Dermis microvascular lymphatic vessel endothelial cell (primary cell): ENCODE measurements at places on chromosomes 6 and 20.
A peak's percentile ranks its signal among the peaks of the same experiment; 100 is the strongest.

DNA sequence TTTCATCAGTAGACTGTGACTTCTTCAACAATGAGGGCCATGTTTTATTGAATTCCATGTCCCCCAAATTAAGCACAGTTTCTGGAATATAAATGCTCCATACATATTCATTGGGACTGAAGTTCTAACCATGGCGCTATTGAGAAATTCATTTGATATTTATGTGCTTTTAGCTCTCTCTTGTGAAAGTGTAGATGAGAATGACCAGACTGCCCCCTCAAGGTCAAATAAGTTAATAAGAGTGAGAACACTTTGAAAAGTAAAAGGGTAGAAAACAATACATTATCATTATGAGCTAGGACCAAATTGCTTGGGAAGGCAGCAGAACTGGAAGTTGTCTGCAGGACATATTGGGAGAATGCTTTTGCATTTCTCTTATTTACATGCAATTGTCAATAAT is 597.9 kb downstream of the EPM2A start:
- peak; percentile 41 for DNase-seq

DNA sequence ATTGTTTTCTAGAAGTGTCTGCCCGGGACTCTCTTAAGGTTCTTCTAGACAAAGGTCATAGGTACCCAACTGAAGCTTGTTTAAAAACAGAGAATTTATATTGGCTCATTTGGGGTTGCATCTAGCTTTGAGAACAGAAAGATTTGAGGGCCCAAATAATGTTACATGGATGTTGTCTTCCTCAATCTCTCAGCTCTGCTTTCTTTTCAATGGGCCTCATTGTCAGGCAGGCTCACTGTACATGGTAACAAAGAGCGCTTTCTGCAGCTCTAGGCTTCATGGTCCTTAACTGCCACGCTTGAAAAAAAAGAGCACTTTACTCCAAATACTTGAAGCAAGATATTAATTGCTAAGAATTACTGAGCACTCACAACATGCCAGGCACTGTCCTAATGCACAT is 22.2 kb downstream of the NHLRC1 start:
- DNase-seq = no peak

DNA sequence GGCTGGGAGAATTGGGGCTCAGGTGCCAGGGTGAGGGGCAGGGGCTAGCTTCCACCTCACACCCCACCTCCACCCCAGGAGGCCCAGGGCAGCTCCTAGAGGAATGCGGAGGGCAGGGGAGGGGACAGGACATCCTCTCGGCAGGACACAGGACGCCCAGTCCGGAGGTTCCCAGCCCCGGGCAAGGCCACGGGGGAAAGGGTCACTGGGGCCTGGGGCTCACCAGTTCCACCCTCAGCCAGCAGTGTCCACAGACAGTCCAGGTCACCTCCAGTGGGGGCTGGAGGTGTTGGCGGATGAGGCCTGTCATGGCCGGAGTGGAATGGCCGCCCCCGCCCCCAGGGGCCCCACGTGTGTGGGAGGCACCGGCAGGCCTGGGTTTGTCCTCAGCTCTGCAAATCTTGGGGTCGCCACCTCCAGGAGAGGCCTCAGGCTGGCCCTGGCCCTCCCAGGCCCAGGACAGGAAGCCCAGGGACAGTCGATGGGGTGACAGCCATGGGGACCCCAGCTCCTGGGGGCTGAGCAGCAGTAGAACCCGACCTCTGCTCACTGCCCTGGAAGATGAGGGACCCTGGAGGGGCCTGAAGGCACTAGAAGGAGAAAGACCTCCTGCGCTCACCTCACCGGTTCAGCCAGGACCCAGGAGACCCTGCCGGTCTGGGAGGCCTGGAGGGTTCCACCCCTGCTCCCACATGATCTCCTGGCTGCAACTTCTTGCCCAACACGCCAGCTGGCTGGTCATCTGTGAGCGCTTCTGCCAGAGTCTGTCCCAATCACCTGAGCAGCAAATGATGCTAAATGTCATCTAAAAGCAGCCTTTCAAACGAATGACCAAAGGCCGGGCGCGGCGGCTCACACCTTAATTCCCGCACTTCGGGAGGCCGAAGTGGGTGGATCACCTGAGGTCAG is 13.0 kb upstream of the ABHD16B start:
- no peak for DNase-seq

- DNase-seq = peak; percentile 15
Observed at GRCh38 chr20:36574366-36575135, 1.2 kb downstream of the TGIF2 start.

- peak; percentile 38 for DNase-seq
Observed at GRCh38 chr20:9912858-9913434, 74.1 kb upstream of the PAK5 start.

DNA sequence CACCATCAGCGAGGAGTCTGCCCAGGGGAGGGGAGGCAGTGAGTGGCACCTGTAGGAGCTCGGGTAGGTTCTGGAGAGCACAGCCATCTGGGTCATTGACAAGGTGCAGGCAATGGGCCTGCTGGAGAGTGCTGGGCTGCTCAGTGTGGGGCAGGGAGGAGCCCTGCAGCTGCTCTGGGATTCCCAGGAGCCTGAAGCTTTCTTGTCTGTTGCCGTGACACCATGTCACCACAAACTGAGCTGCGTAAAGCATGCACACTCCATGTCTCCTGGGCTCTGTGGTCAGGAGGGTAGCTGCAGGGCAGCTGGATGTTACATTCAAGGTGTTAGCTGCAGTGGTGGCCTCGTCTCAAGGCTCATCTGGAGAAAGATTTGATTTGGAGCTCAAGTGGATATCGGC is 4.5 kb upstream of the SLC22A1 start:
- no peak for DNase-seq

- DNase-seq = peak; percentile 82
Observed at GRCh38 chr6:149233056-149233715, 84.3 kb upstream of the TAB2 start.

GRCh38 chr6:24753545-24753944 is 21.2 kb upstream of the GMNN start:
- DNase-seq = no peak

DNA sequence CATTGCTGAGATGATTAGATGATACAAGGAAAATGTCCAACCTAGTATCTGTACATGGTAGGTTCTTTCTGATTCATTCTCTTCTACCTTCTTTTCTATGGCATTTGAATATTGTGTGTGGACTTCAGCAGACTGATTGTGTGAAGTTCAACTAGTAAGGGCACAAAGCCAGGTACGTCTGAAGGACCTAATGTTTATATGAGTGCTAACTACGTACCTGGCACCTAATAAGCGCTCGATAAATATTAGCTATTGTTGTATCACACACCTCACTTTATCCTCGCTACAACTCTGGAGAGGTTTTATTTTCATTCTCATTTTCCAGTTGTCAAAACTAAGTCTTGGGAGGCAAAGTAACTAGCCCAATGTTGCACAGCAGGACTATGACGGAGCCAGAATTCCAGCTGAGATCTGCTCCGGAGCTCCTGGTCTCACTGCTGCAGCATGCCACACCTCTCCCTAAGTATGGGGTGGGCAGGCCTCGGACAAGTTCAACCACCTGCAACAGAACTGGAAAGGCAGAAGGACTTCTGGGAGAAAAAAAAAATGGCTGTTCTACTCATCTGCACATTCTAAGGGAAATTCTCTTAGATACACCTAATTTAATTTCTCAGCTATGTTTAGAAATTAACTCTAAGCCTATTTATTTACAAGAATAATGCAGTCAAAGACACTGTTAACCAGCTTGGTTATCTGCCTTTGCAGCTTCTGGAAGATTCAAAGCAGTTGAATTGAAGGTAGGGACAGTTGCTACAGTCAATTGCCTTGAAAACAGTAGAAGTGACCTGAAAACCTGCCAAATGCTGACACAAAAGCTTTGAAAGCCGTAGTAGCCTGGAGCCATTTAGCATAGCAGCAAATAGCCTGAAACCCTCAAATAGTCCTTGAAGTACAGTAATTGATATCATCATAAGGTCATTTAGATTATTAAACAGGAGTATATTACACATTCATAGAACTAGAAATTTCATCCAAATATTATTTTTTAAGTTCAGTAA is 165.0 kb downstream of the PDE7B start:
- no peak for DNase-seq

GRCh38 chr6:42427871-42428270 is 23.9 kb downstream of the TRERF1 start:
- no peak for DNase-seq

DNA sequence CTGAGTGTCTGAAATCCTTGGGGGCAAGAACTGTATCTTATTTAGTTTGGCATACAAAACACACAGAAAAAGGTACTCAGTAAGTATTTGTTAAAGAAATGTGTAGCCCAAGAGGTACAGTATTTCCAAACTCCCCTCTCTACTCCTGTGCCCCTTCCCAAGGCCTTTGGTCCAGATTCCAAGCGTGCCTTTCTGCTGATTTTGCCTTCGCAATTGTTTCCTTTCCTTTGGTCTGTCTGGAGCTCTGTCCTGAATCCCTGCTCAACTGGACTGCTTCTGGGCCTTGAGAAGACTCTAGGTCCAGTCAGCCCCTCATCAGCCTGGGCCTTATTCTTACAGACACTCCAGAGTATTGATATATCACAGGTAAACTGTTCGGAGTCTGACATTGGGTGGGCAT is 122.2 kb upstream of the SYNCRIP start:
- no peak for DNase-seq

- no peak for DNase-seq
Observed at GRCh38 chr20:2475850-2476741, 5.5 kb upstream of the SNRPB start.

DNA sequence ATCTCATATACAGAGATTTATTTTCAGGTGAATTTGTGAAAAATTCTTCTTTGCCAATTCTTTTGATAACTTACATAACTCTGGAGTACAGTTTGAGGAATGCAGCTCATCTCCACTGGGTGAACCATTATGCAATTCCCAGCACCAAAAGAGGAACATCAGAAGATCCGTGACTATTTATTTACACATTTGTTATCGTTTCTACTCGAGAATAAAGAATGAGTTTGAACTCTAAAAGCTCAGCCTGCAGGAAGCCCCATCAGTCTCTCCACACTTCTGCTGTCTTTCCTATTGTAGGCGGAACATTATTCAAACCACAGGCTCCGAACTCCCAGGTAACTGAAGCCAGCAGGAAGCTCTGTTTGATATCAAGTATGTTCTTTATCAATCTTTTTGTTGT is 95.9 kb upstream of the IFNGR1 start:
- DNase-seq = no peak

DNA sequence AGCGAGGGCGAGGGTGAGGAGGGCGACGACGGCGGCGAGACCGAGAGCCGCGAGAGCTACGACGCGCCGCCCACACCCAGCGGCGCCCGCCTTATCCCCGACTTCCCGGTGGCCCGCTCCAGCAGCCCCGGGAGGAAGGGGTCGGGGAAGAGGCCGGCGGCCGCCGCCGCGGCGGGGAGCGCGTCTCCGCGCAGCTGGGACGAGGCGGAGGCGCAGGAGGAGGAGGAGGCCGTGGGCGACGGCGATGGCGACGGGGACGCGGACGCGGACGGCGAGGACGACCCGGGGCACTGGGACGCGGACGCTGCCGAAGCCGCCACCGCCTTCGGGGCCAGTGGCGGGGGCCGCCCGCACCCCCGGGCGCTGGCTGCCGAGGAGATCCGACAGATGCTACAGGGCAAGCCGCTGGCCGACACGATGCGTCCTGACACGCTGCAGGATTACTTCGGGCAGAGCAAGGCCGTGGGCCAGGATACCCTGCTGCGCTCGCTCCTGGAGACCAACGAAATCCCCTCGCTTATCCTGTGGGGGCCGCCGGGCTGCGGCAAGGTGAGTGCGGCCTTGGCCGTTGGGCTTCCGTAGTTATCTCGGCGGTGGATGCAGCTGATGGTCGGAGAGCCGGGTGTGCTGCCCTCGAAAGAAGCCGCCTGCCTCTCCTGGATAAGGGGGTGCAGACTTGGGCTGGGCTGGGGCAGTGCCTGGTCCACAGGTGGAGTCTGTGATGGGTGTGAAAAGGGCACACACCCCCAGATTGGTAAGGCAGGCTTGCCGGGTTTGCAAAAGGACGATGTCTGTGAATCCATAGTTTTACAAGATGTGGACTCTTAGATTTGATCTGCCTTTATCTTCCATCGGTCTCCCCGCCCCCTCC is 938 bp downstream of the WRNIP1 start:
- peak; percentile 61 for DNase-seq

DNA sequence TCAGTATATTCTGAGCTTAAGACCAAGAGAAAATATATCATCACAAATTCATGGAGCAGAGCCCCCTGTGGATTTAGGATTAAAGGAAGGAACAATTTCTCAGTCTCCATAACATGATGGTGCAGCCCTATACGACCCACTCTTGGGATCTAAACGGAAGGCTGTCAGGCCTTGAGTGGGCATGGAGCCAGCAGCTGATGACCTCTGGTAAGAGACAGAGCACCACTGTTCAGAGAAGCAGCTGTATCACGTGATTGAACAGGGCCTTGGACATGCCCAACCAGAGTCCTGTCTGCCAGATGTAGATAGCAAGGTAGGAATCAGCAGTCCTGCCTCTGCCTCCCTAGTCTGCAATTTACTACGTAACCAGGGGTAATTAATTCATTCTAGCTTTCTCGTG is 259.4 kb upstream of the POU3F2 start:
- no peak for DNase-seq

DNA sequence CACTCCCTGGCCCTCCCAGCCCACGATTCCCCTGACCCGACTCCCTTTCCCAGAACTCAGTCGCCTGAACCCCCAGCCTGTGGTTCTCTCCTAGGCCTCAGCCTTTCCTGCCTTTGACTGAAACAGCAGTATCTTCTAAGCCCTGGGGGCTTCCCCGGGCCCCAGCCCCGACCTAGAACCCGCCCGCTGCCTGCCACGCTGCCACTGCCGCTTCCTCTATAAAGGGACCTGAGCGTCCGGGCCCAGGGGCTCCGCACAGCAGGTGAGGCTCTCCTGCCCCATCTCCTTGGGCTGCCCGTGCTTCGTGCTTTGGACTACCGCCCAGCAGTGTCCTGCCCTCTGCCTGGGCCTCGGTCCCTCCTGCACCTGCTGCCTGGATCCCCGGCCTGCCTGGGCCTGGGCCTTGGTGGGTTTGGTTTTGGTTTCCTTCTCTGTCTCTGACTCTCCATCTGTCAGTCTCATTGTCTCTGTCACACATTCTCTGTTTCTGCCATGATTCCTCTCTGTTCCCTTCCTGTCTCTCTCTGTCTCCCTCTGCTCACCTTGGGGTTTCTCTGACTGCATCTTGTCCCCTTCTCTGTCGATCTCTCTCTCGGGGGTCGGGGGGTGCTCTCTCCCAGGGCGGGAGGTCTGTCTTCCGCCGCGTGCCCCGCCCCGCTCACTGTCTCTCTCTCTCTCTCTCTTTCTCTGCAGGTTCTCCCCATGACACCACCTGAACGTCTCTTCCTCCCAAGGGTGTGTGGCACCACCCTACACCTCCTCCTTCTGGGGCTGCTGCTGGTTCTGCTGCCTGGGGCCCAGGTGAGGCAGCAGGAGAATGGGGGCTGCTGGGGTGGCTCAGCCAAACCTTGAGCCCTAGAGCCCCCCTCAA is at the start of gene LTA:
LTA (plus strand) TSS at position 249 of the 871 bp plus-strand sequence; CDS start at position 703, 454 bp downstream.
- no peak for DNase-seq
